ENCODE measurements at places on chromosomes 12 and 14.

DNA sequence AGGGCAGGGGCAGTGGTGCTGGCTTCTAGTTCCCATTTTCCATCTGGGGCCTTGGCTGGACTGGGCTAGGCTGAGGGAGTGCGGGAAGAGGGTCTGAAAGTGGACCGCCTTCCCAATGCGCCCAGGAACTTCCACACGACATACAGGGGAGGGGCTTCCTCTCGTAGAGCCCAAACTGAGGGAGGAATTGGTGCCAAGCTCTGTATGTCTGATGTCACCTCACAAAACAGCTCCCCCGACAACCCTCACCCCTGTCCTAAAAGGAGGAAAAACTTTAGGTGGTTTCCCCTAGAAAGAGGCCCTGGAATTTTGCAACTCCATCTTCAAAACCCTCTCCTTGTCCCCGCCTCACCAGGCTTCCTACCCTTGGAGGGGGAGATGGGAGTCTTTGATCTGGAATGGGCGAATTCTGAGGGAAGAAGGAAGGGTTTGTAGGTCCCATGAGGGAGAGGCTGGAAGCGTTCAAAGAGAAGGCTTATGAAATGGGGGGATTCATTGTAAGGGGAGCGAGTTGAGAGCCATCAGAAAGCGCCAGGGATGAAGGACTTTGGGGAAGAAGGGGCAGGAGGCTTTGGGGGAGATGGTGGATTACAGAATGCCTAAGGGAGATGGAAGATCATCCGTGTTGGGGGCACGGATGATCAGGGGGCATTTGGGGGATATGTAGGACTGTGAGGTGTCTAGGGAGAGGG, 844 bp downstream of the GLTP start:
- no peak for DNase-seq

- DNase-seq, result no peak
These were observed 680.8 kb downstream of the BCL11B start for GRCh38 chr14:98591161-98591560.

GRCh38 chr14:32339188-32339587, 10.1 kb downstream of the AKAP6 start:
- no peak for DNase-seq

- no peak for DNase-seq
These were observed 58.1 kb downstream of the FSCB start for GRCh38 chr14:44448951-44449358.

DNA sequence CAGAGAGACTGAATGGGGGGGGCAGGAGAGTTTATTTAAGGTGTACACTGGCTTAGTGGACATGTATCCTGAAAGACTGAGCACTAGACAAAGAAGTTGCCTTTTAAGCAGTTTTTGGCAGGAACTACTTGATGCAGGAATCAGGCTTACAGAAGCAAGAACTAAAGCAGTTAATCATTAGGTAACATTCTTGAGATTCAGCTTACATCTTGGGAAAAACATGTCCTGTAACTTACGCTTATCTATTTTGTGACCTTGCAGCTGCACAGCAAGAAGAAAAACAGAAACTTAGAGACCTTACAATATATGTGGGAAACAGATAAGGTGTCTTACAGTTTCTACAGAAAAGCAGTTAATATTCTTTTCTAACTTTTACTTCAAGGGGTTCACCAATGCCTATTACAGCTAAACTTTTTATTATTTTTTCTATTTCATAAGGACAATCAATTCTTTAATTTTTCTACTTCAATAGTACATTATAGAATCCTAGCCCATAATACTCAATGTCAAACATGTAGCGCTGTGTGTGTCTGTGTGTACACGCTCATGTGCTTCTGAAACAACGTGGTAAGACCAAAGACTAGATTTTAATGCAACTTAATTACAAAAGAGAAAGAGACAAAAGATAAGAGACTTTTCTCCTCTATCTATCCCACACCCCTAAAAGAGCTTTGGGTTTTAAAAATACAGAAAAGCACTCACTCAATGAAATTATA, 276.9 kb downstream of the PRKD1 start:
- DNase-seq, result no peak

GRCh38 chr12:78863482-78864402, 832 bp upstream of the SYT1 start:
- DNase-seq, result peak; percentile 39

GRCh38 chr14:94460631-94461416, 8.2 kb upstream of the SERPINA11 start:
- DNase-seq, result no peak

GRCh38 chr14:94638339-94638738, 26.1 kb downstream of the SERPINA3 start:
- no peak for DNase-seq

- DNase-seq, result no peak
These were observed 62.1 kb upstream of the TRIM9 start for GRCh38 chr14:51157012-51157411.

GRCh38 chr14:100317912-100318808, 5.0 kb upstream of the SLC25A47 start:
- peak; percentile 40 for DNase-seq

DNA sequence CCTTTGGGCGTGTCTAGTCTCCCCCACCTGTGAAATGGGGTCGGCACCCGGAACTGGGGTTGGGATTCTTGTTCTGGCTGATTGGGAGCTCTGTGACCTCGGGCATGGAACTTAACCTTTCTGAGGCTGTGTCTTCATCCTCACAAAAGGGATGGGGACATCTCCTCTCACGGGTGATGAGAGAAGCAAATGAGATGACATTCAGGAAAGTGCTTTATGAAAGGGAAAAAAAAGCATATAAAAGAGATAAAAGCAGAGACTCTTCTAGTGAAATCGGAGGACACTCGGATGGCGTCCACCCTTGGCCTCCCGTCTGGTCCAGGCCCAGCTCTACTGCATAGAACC, 98.9 kb downstream of the LRRC74A start:
- DNase-seq, result no peak

GRCh38 chr12:114269153-114269552, 136.8 kb downstream of the TBX5 start:
- DNase-seq, result no peak

GRCh38 chr14:105738638-105739037, 212.3 kb downstream of the TMEM121 start:
- no peak for DNase-seq

DNA sequence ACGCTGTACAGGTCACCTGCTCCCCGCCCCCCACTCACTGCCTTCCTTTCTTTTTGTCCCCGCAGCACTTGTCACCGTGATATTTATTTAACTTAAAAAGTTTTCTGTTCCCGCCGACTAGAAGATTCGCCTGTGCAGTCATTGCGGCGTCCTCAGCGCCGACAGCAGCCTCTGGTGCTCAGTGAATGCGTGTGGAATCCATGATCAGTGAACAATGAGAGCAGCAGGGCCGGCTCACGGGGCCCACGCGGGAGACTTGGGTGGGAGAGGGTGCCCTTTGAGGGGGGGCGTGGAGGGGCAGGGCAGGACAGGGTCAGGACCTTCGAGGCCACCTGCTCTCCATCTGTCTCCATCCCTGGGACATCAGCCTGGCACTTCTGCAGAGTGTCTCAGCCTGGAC, 24.5 kb downstream of the BEGAIN start:
- no peak for DNase-seq

DNA sequence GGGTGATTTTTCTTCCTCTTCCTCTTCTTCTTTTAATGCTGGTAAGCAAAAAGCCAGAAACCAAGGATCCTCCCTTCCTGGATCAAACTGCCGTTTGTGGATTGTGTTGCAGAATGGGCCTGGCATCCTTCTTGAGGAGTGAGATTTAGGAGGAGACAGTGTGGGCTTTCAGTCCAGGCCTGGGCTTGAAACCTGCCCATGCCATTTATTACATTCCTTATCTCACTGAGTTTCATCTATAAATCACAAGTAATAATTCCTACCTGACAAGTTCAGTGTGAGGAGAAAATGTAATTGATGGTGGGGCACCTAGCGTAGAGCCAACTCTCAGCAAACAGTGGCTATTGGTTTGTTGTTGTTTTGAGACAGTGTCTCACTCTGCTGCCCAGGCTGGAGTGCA, 126.4 kb downstream of the SLC35F4 start:
- DNase-seq, result no peak

DNA sequence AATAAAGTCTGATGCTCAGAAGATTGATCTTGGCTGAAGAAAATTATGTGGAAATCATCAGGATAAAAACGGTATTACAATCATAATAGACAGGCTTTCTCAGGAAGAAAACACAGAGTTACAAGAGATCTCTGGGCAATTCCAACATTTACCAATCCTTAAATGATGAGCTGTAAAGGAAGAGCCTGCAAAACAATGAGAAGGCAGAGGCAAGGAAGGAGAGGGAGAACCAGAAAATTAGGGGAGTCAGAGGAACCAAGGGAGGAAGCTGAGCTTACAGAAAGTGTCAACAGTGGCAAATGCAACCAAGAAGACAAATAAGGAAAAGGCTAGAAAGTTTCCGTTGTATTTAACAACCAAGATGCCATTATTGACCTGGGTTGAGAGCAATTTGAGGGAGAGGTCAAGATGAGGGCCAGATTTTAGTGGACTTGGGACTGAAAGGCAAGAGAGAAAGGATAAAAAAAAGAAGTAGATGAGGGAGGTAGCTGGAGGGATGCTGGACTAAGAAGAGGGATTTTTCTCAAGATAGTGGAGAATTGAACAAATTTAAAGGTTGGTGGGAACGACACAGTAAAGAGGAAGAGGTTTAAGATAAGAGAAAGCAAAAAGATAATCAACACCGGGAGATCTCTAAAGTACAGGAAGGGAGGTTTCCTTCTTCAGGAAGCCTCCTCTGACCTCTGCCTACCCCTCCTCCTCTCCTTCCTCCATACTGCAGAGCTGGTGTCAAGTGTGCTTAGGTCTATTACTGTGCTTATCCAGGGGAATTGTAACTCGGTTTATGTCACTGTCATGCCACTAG, 116.9 kb downstream of the DUSP6 start:
- DNase-seq, result no peak

DNA sequence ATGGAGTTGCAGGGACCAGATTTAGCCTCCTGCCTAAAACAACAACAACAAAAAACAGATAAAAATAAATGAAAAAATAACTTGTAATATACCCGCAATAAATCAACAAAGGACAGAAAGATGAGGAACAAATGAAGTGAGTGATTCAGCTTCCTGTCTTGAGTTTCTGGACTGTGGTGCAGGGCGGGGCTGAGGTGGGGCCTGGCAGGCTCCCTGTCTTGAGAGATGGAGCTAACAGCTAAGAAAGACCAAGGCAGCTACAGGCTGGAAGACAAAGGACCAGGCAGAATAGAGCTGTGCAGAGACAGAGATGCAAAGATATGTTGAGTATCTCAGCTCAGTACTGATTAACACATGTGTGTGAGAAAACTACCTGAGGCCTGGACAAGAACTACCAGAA, 879.2 kb downstream of the AACS start:
- DNase-seq, result no peak

GRCh38 chr14:92538412-92538985, 24.9 kb downstream of the RIN3 start:
- no peak for DNase-seq

GRCh38 chr12:132415327-132416120, 74.4 kb upstream of the FBRSL1 start:
- DNase-seq, result no peak

- peak; percentile 49 for DNase-seq
These were observed 900 bp downstream of the C2CD5 start for GRCh38 chr12:22543246-22544037.

GRCh38 chr12:42587601-42588523, 1.7 kb downstream of the PRICKLE1 start:
- DNase-seq, result no peak

DNA sequence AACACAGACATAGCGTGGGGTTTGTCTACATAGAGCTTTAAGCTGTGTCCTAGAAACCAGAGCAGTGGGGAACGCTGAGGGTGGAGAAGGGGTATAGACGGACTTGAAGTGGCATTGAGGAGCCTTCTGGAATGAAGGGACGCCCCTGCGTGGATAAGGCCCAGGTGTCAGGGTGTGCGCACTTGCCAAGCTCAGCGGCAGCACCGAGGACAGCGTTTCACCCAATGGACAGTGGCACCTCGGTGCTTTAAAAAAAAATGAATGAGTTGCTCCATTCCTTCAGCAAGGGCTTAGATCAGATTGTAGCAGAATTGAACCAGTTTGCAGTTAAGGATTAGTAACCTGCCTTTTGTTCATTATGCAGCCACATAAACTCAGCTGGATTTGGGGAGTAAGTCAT, 33.6 kb upstream of the MMP17 start:
- no peak for DNase-seq

GRCh38 chr14:42535397-42535796, 928.7 kb downstream of the LRFN5 start:
- DNase-seq, result no peak

DNA sequence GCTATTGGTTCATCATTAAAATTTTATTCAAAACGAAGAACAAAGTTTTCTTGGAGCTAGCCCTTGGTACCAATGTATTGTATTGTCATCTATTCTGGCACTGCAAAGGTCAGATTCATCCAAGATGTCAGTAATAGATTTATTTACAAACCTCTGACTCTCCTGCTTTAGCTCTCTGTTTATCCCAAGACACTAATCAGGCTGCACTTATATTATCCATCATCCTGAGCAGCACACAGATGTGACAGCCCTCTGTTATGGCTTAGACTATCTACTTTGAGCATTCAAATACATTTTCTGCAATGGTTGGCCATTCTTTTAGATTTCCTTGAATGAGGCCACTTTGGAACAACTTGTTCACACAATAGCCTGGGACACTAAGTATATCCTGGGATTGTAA, 5.0 kb upstream of the PTPRR start:
- no peak for DNase-seq

DNA sequence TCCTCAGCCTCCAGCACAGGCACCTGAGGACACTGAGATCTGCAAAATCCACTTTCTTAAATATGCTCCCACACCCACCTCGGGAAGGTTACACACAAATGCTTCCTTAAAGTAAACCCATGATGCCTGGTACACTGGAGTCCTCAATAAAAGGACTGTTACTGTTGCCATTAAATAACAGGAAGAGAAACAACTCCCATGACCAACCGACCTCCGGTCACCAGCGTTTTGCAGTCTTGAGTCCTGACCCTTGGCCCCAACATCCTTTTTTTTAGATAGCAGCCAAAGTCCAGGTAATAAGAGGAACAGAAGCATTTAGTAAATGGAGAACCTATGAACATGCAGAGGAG, 42.4 kb downstream of the ITPK1 start:
- no peak for DNase-seq

- peak; percentile 4 for DNase-seq
These were observed 853 bp downstream of the TTC9 start for GRCh38 chr14:70642303-70643235.

GRCh38 chr12:125888921-125889320, 823.7 kb downstream of the AACS start:
- no peak for DNase-seq

- DNase-seq, result no peak
These were observed 148.6 kb downstream of the SLC6A15 start for GRCh38 chr12:84764001-84764400.
